ENCODE measurements at places on chromosomes 1 and 21.

DNA sequence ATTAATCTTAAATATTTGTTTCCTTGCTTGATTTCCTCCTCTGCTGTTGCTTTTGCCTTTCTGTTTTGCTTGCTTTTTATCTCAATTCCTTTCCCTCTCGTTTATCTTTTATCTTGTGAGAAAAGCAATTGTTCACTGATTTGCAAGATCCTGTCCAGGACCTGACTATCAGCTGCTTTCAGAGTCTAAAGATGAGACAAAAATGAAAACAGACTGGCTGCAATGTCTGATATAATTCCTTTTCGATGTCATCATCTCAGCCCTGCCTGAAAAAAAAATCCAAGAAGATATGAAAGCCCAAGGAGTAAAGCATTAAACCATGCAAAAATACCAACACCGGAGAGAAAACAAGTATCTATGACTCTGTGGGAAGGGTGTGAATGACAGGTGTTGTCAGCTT, 225.5 kb downstream of the PATJ start:
- no peak for DNase-seq

GRCh38 chr1:231929311-231929710, 302.7 kb downstream of the DISC1 start:
- no peak for DNase-seq

- DNase-seq, result no peak
Observed at GRCh38 chr1:225891229-225891972, 2.5 kb upstream of the LEFTY1 start.

- no peak for DNase-seq
Observed at GRCh38 chr1:63108206-63108605, 214.2 kb upstream of the FOXD3 start.

DNA sequence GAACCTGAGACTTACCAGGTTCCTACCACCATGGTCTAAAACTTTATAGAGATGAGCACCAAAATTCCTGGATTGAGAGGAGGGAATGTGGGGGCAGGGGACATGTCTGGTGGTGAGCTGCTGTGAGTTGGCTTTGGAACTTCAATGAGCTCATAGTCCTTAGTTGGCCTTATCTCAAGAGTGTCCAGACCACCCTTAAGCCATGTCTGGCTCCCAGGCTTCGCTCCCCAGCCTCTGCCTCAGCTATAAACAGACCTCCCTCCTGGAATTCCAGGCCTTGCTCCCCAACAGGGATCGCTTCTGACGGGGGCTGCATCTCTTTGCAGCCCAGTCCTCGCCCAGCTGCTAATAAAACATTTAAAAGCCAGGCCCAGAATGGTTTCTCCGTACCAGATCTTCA, 19.5 kb downstream of the ATF3 start:
- no peak for DNase-seq

DNA sequence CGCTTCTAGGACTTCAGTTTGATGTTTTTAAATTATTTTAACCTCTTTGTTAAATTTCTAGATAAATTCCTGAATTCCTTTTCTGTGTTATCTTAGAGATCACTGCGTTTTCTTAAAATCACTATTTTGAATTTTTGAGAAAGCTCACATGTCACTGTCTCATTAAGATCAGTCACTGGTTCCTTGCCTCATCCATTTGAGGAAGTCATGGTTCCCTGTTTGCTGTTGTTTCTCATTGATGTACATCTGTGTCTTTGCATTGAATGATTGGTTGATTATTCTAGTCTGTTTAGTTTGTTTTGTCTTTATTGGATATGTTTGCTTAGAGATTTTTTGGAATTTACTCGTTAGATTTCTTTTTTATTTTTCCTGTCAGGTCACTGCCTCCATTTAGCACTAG, 50.1 kb downstream of the CRP start:
- DNase-seq, result no peak

GRCh38 chr21:43322805-43323204, 104.1 kb downstream of the SIK1 start:
- no peak for DNase-seq

DNA sequence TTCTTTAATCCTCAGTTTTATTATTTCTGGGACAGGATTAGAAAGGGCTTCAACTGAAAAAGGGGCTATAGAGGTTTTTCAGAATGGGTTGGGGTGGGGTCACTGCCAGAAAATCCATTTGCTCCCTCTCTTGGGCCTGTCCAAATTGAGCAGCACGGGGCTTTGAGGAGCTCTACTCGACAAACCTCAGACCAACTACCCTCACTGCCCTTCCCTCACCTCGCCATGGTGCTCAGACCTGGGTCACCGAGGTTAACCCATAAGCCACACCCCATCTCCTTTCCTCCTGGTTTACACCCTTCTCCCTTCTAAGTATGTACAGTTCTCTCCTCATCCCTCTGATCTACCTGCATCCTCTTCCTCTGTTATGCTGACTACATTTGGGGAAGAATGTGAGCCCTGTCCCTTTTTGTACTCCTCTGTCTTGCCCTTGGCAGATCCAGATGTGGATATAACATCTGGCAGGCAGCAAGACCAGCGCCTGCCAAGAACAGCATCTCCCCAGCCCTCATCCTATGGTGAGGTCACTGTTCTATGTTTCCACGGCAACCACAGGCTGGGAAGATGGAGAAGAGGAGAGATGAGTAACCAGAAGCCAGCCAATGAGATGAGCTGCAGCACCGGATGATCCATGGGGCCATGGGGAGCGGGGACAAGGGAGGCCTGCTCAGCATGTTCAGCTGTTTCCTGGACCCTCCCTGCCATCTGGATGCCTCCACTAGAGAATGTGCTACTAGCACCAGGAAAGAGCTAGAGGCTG, 3.7 kb upstream of the FABP3 start:
- no peak for DNase-seq

GRCh38 chr1:228337711-228338520, 68.7 kb downstream of the TRIM11 start:
- DNase-seq, result no peak

DNA sequence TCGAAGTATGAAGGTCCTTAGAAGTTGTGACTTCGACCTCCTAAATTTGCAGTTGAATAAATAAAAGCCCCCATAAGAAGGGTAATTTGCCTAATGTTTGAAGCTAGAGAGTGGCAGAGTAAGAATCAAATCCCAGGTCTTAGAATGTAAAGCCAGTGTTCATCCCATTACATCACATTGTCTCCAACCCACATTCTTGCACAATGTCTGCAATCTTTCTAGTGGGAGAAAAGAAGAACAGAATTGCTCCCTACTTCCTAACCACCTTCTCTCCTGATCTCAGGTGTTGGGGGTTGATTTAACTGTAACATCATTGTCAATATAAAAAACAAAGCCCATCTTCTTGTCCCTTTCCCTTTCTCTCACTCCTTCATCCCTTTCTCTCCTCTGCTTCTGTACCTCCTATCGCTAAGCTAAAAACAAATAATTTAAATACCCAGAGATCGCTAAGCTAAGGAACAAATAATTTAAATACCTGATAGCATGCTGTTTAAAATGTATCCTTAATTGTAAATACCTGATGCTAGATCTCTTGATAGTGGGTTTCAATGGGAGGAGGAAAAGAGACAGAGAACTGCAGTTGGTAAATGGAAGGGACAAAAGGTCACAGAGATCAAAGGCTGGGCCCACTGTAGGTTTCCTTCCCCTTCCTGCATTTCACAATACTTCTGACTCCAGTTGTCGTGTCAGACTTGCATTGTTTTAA, 32.1 kb upstream of the CCDC190 start:
- no peak for DNase-seq

- DNase-seq, result no peak
Observed at GRCh38 chr1:100404821-100405220, 52.5 kb downstream of the CDC14A start.

GRCh38 chr1:32886004-32886827, at the start of gene HPCA:
HPCA (plus strand) TSS chr1:32886491; CDS start chr1:32888899, 2,408 bp downstream.
- no peak for DNase-seq

DNA sequence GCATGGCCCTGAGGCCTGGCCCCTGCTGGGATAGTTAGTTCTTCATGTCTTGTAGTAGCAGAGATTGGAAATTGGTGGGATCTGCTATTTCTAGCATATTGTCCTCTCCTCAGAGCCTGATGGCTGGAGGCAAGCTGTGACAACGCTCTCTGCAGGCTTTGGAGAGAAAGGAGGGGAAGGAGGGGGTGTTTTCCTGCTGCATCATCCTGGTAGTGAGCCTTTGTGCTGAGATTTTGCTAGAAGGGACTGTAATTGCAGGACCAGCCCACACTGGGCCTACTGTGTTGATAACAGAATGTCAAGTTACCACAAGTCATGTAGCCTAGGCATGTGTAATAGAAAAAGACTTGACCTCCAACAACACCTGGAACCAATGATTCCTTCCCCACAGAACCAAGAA, 351.0 kb downstream of the SIPA1L2 start:
- DNase-seq, result no peak

DNA sequence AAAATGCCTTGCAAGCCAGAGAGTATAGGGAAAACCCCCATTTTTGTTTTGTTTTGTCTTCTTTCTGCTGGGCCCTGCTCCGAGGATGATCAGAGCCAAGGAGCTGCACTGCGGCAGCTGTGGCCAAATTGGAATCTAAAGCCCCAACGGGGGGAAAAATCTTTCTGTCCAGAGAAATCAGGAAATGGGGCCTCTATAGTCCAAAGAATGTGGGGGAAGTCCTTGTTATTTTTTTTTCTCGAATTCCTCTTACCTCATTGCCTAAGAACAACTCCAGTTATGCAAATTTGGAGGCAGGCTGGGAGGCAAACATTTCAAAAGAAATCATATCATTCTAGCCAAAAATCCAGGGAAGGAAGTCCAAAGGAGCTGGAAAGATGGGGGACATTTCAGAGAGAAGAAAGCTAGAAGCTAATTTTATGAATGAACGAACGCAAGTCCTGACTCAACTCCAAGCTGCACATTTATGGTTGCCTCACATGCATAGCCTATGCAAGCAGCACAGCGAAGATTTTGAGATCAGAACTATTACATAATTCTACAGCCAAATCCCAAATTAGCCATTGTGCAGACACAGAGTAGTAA, 263.2 kb downstream of the KCTD3 start:
- no peak for DNase-seq

DNA sequence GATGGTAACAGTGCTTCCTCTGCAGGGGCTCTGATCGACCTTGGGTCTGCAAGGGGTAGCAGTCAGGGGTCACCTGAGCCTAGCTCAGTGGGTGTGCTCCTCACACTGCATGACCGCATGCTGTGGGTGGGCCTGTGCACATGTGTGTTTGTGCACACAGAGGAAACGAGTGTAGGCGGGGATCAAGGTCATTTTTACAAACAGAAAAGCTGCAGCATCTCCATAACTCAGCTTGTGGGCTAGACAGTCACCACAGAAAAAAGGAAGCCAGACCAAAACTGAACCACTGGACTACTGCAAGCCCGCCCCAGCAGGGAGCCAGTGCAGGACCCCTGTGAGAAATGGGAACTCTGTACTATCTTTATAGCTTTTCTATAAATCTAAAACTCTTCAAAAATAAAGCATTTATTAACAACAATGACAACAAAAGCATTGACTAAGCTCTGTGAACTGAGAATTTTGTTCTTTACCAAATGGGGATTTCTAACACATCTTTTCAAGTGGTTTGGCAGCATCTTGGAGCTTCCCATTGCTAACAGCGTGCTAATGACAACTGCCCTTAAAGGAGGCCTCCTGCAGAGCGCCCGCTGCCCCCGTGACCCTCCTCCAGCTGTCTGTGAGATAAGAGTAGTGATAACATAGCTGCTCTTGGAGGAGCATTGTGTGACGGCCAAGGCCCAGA, 19.9 kb upstream of the NEK2 start:
- no peak for DNase-seq

DNA sequence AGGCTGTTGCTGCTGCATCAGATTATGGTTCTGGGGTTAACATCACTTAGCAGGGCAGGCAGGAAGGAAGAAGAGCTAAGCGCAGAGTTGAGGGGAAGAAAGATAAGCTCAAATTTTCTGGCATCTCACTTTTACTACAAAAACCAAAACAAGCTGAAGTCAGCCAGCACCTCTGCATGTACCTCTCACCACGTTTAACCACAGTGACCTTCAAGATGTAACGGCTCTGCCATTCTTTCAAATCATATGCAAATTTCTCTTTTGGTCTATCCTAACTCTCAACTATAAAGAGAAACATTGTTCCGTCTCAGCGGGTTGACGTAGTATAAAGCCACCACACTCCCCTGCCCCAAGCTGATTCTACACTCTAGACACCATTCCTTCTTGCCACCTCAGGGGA, 154.4 kb downstream of the OMA1 start:
- no peak for DNase-seq

GRCh38 chr1:230392536-230392909, 33.6 kb downstream of the PGBD5 start:
- no peak for DNase-seq

GRCh38 chr1:64356636-64357256, 113.2 kb upstream of the CACHD1 start:
- DNase-seq, result no peak

GRCh38 chr1:209076688-209077087, 506.8 kb upstream of the CAMK1G start:
- no peak for DNase-seq

GRCh38 chr1:72847651-72848050, 565.3 kb upstream of the NEGR1 start:
- DNase-seq, result no peak

- DNase-seq, result no peak
Observed at GRCh38 chr1:241846862-241847539, 1.0 kb upstream of the EXO1 start.

- no peak for DNase-seq
Observed at GRCh38 chr1:224245188-224245587, 62.1 kb downstream of the DEGS1 start.

GRCh38 chr1:111481387-111482221, 7.8 kb downstream of the C1orf162 start:
- DNase-seq, result peak; percentile 11

- no peak for DNase-seq
Observed at GRCh38 chr1:38133304-38133703, 86.7 kb upstream of the POU3F1 start.

DNA sequence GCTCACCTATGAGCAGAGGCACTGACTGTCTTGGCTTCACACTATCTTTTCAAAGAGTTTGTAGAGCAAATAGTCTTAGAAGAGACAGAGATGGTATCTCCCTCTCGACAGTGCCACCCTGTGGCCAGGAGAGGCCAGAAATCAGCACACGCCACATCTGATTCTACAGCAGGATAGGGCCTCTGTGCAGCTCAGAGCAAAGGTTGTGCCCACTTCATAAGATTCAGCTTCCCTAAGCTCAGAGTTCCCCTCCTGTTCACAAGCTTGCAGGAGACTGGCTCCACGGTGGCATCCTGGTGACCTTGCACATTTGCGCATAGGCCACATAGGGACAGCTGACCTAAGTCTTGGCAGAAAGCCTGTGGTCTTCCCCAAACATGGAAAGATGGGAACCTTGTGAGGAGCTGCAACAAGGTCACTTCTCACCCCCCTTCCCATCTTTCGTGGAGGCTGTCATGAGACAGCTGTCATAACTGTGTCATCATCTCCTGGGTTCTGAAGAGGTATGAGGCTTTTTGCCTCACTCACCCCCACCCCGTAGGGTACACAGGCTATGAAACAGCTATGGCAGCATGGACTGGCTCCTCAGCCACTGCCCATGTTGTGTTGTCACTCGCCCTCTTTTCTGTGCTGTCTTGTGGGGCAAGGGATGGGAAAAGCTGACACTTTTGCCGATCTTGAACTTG, 3.0 kb downstream of the ITLN2 start:
- DNase-seq, result no peak

GRCh38 chr1:66372522-66373101, 161.3 kb upstream of the SGIP1 start:
- no peak for DNase-seq

- DNase-seq, result peak; percentile 22
Observed at GRCh38 chr1:167936930-167937708, at the start of gene MPC2. MPC2 (minus strand) TSS chr1:167937072; CDS start chr1:167935841, 1,231 bp downstream.

Measured in NCI-H510A (cell line).